Omental fat pad (tissue), 4 donors: ENCODE measurements at places on chromosomes 16 and 17. TPM values are rescaled to one million over a fixed set of nuclear protein-coding genes. Genes with fewer than 3 reads are reported as not detected.

- DNase-seq: no peak
Observed at GRCh38 chr16:68263559-68264127, 683 bp upstream of the SLC7A6 start.

DNA sequence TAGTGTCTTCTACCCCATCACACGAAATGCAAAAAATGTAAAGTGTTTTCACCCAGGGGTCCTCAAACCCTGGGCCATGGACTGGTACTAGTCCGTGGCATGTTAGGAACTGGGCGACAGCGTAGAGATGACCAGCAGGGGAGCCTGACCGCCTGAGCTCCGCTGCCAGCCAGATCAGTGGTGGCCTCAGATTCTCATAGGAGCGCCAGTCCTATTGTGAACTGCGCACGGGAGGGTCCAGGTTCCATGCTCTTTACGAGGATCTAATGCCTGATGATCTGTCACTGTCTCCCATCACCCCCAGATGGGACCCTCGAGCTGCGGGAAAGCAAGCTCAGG lies 4.5 kb downstream of the SCARF1 start:
- no peak for DNase-seq

- no peak for DNase-seq
Observed at GRCh38 chr17:66481271-66481670, 178.9 kb downstream of the PRKCA start.

The RNF157 gene
- total RNA-seq: 23.5 TPM

The OR1F1 gene
- not detected for total RNA-seq

The CD300LB gene
- 0.69 TPM for total RNA-seq

- DNase-seq: no peak
Observed at GRCh38 chr16:84532291-84532724, 27.8 kb upstream of the MEAK7 start.

- peak; percentile 36 for DNase-seq
Observed at GRCh38 chr17:35141681-35142466, at the start of gene NLE1. TSS of gene NLE1 (minus strand) at chr17:35142303. CDS start at chr17:35142275, 28 bp downstream.

DNA sequence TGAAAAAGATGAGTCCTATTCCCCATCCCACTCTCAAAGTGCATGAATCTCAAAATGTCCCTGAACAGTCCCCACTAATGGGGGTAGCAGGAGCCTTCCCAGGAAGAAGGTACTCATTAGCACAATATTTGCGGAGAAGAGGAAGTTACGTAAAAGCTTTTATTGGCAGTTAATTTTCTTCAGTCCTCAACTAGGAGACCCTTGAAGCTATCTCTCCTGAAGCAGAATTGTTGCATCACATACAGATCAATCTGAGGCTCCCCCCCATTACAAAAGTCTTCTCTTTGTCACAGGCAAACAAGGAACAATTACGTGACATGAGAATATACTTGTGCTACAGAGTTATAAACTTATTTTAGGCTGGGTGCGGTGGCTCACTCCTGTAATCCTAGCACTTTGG lies 14.2 kb downstream of the SLFN12L start:
- DNase-seq: no peak

- no peak for DNase-seq
Observed at GRCh38 chr17:29659155-29659554, 36.4 kb upstream of the CORO6 start.

DNA sequence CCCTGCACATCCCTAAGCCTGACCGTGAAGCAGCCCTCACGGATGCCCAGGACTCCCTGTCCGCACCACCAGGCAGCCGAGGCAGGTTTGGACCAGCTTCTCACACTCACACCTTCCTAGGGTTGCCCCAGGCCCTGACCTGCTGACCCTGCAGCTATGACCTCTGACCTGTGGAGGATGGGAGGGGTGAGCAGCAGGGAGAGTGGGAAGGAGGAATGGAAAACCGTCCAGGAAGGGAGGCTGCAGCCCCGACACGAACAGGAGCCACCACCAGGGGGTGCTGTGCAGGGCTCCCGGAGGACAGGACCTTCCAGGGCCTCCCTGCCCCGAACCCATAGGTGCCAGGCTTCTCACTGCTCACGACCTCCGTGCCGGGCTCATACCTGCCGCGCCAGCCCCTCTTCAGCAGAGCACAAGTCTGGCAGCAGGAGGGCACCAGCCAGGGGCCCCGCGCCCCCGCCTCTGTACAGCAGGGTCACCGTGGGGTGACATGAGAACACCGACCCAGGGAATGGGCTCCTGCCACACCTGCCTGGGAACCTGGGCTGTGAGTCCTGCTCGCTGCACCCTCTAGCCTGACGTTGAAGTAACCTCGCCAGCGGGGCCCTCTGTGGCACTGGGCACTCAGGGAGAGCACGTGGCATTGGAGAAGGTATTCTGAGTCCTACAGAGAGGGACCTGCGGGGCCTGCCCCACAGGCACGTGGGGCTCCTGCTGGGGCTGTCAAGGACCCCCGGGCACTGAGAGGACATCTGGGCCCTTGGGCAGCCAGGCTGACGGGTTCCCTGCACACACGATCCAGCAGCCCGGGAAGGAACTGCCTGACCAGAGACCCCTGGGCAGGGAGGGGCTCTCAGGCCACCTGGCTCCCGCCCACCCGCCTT lies 37.6 kb downstream of the CTU2 start:
- DNase-seq: peak; percentile 87

- no peak for DNase-seq
Observed at GRCh38 chr16:9015489-9015888, 51.8 kb upstream of the USP7 start.

GRCh38 chr17:66980896-66981295 lies 16.4 kb downstream of the CACNG4 start:
- no peak for DNase-seq

- DNase-seq: no peak
Observed at GRCh38 chr17:3818786-3819185, 17.8 kb upstream of the ITGAE start.

GRCh38 chr16:30335598-30336474 lies 19.3 kb downstream of the CD2BP2 start:
- no peak for DNase-seq

The ZNF750 gene
- total RNA-seq: not detected

GRCh38 chr16:50340578-50340977 lies 28.2 kb downstream of the BRD7 start:
- DNase-seq: no peak

DNA sequence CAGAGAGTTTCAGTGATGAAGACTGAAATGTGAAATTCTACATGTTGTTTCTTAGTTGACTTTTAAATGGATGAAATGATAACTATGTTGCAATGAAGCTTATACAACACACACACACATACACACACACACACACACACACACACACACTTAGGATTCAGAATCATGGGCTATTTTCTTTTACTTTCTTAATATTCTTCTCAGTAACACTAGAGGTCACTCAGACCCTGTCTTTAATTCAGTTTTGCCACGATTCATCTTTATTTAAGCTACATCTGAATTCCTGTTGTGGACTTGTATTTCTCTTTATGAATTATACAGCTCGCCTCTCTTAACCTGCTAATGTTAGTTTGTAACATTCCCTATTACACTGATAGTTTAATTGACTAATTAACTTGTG lies 109.6 kb upstream of the GOT2 start:
- DNase-seq: no peak

DNA sequence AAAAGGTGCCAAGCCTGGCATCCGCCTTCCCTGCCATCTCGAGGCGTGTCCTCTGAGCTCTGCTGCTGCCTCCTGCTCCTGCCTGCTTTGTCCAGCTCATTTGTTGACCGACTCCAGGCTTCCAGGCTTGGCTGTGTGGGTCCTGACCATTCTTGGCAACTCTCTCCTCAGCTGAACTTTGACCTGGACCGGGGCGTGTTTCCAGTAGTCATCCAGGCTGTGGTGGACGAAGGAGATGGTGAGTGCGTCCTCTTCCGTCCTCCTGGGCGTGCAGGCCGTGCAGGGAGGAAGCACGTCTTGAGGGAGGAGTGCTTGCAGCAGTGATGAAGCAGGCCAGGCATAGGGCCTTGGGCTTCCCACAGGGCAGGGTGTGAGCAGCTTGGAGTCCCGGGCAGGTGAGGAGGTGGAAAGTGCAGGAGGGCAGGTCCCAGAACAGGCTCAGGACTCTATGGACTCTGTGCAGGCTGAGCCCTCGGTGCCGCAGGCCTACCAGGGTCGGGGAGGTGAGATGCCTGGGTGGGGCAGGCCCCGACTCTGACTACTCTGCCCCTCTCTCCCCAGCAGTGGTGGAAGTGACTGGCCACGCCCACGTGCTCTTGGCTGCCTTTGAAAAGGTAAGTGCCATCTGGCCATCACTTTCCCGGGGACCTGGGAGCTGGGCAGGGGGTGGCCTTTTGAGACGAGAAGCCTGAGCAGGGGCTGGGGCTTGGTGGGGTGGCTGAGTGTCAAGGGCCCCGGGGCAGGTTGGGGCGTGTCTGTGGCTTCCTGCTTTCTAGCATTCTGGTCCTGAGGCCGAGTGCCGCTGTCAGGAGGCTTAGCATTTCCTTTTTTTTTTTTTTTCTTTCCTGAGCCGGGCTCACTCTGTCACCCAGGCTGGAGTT lies 28.6 kb upstream of the NUDT16L1 start:
- no peak for DNase-seq

DNA sequence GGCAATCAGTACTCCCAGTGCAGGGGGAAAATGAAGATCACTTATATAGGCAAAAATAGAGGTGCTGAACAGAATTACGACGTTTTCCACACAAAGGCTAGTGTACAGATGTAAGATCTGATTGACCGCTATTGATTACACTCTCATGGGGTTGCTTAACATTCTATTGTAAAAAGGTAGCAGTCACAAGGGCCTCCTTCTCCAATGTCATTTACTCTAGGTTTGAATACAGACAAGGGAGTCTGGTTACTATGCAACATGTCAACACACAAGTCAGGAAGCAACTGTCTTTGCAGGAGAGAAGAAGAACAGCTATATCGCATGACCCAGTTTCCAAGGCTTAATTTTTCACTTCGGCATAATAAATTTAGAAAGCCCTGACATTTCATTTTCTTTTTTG lies 7.9 kb downstream of the KRT37 start:
- no peak for DNase-seq

- no peak for DNase-seq
Observed at GRCh38 chr17:47288531-47289116, 35.0 kb downstream of the ITGB3 start.
